ENCODE measurements at places on chromosomes 12 and 14.
A peak's percentile ranks its signal among the peaks of the same experiment; 100 is the strongest.

DNA sequence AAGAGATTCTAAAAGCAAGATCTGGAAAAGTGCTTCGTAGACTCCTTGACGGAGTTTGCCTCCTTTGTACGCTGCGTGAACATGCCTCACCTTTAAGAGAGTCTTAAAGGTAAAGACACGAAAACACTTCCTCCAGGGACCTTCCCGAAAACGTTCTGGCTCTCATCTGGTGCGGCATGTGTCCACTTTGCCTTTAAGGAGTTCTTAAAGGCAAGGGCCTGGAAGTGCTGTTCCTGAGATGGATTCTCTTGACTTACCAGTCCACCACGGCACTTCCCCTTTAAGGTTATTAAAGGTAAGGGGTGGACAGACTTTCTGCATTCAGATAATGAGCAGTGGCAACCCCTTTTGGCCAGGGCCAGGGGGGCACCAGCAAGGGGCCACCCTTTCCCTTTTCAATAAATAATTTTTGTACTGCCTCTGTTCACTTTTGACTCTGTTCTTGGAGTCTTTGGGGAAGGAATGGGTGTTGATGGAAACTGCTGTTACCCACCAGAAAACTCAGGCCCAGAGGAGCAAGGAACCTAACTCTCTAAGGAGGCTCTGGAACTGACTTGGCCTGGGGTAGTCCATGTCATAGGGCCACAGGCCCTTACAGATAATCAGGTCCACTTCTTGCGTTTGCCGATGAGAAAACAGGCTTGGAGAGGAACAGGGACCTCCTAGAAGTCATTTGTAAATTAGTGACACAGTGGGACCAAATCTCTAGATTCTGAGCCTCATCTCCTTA lies 4.4 kb downstream of the REM2 start:
- peak; percentile 24 for DNase-seq

DNA sequence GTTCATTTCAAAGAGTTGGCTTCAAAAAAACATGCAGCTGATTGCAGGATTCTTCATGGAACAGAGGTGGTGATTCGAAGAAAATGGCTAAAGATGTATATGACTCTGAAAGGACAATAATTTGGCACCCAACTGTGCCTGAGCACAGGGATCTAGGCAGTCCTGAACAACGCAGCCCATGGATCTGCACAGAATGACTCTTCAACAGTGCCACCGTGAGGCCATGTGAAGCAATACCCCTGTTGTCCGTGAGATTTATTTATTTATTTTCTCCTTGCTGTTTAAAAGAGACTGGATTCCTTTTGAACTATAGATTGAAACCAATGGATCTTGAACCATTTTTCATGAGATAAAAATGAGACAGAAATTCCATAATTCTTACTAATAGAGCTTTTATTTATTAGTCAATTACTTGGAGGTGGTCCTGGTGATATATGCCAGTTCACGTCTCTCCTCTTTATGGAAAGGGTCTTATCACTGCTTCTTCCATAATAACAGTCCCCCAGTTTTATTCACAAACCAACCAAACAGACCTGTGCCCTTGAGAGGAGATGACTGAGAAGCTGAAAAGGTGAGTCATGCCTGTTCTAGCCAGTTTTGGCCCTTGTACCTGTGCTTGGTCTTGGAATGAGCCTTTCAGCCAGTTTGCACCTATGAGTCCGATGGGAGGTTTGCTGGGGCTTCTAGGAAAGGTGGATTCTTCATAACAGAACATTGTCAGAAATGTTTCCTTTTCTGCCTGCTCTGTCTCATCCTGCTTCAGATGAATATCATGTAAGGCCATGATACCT lies 1598.3 kb downstream of the AACS start:
- no peak for DNase-seq

DNA sequence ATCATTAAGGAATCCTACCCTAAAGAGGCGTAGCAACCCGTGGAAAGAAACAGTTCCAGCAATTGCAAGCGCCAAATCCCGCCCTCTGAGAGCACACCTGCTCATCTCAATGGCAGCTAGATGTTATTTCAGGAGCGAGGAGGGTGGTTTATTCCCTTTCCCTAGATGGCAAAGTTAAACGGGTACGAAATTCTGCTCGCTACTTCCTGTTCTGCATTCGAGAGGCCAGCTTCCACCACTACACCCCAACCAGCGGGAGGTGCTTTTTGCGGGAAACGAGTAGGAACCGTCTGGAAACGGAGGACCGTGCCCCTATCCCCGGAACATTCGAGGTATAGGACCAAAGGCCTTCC lies 536 bp downstream of the VPS29 start:
- peak; percentile 37 for DNase-seq

DNA sequence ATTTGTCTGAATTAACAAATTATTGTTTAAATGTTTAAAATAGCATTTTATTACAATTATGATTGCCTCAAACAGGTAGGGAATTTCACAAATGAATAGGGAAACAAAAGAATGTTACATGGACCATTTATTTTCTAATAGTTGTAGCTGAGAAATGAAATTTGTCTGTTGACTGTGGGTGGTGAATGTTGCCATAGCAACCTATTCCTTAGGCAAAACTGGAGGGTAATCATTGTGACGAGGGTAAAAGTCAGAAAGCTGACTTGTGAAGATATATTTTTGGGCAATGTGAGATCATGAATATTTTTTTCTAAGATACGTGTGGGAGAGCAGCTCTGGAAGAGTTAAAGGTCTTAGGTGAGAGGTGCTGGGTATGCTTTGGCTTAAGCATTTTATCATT lies 24.2 kb upstream of the CLEC14A start:
- DNase-seq = no peak

GRCh38 chr14:23557946-23558345 lies 1.9 kb downstream of the THTPA start:
- DNase-seq = no peak

DNA sequence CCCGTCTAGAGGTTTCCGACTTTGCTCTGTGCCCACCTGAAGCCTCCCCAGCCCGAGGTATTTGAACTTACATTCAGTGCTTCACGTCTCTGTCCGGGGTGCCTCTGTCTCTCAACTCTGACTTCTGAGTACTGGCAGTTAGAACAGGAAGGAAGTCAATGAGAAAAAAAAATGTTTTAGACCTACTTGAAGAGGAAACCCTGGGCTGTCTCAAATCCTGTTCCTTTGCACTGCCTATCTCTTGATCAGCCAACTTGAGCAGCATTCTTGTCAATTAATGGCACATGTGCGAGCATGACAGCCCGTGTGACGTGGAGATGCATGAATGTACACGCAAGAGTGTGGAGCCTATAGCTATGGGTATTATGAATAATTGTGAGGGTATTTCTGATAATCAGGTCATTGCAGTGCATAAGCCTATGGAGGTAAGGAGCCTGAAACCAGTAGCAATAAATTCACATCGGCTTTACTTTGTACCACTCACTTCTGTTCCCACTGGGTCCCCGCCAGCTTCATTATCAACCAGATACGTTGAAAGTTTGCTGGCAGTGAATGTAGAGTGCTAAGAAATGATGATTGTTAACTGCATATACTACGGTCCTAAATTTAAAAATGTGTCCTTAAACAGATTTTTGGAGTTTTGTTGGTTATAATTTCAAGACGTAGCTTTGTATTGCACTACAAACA lies at the start of gene ARHGDIB:
Gene ARHGDIB, minus strand, starts transcription at position 136 of the 687 bp plus-strand sequence. CDS start 10,889 bp downstream, outside the sequence.
- DNase-seq = no peak

DNA sequence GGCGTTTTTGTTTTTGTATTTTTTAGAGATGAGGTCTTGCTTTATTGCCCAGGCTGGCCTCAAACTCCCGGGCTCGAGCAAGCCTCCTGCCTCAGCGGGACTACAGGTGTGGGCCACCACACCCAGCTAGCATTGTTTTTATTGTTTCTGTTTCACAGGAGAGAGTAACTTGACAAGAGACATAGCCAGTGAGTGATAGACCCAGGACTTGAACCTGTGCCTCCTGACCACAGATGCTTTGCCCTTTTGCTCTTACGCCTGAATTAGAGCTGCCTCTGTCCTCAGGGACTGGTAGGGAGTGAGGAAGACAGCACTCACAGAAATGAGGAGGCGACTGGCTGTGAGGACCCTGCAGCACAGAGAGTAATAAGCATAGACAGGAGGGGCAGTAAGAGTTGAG lies 2.3 kb downstream of the EVL start:
- DNase-seq = no peak

DNA sequence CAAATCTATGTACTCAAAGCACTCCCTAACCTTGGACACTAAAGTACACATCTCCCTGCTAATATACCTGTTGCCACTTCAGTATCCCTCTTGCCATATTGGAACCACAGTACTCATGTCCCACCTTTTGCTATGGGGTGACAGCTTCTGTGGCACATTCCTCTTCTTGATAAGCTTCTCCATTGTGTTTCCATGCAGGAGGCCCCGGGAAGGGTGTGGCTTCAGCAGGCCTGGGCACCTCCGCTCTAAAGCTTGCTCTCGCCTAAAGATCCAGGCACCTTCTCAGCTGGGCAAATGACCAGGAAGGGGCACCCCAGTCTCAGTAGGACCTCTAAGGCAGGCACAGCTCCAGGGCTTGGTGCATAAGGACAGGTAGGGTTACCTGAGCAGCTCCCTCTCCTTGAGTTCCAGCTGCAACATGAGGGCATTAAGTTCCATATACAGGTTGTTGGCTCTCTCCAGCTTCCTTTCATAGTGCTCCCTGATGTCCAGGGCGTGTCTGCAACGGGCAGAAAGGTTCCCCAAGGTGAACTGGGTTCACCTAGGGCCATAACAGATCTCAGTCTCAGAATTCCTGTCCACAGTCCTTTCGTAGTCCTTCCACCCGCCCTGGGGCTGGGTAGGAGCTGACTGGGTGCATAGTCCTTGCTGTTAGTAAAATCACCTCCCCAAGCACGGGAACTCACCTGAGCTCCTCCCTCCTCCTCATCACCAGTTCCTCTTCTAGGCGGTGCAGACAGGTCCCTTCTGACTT lies 15.9 kb downstream of the MAP3K12 start:
- no peak for DNase-seq

DNA sequence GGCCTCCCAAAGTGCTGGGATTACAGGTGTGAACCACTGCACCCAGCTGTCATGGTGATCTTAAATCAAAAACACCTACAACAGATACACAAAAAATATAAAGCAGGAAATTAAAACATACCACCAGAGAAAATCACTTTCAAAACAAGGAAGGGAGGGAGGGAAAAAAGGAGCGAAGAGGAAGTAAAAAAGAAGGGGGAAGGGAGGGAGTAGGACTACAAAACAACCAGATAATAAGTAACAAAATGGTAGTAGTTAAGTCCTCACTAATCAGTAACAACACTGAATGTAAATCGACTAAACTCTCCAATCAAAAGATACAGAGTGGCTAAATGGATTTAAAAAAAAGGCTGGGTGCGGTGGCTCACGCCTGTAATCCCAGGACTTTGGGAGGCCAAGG lies 89.0 kb downstream of the SH2B3 start:
- DNase-seq = no peak

GRCh38 chr12:124568431-124569374 lies 1.3 kb upstream of the NCOR2 start:
- DNase-seq = no peak

GRCh38 chr14:67413806-67414769 lies 2.1 kb upstream of the PLEK2 start:
- no peak for DNase-seq

GRCh38 chr12:13581031-13581430 lies 384.5 kb downstream of the EMP1 start:
- no peak for DNase-seq

GRCh38 chr12:52566847-52567291 lies 6.8 kb downstream of the KRT74 start:
- DNase-seq = no peak

DNA sequence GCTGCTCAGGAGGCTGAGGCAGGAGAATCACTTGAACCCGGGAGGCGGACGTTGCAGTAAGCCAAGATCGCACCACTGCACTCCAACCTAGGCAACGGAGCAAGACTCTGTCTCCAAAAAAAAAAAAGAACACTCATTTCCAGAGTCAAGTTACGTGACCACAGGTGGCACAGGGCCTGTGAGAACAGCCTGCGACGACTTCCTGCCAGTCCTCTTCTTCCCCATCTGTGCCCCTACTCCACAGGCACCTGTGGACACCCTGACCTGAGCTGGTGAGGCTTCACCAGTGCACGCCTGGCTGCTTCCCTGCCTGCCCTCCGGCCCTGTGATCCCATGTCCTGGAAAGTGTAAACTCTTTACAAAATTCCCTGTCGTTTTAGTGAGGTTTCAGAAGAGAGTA lies 77.7 kb downstream of the PPP2R5C start:
- no peak for DNase-seq

DNA sequence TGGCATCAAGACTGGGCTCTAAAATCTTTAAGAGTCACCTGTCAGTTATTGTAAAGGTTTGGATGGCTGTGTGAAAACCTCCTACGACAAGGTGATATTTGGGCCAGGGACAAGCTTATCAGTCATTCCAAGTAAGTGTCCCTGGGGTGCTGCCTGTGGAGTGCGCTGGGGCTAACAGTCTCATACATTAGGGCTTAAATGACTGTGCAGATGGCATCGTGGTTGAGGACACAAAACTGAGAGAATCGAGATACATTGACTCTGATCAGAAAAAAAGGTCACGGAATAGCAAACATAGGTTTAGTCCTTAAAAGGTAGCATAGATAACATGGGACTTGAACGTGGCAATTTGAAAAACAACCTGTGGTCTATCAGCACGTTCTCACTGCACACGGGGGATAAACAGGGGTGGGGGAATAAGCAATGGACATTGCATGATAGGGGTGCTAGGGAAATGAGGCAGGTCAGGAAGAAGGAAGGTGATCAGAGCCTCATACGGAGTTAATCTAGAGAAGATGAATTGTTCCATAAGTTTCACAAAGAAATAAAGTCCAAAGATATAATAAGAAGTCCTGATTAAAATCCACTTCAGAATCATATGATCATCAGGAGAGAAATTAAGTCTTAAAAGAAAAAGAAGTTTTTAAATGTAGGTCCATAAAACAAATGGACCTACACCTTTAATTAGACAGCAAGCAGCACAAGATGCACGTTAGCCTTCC lies 100.3 kb downstream of the DAD1 start:
- DNase-seq = no peak

DNA sequence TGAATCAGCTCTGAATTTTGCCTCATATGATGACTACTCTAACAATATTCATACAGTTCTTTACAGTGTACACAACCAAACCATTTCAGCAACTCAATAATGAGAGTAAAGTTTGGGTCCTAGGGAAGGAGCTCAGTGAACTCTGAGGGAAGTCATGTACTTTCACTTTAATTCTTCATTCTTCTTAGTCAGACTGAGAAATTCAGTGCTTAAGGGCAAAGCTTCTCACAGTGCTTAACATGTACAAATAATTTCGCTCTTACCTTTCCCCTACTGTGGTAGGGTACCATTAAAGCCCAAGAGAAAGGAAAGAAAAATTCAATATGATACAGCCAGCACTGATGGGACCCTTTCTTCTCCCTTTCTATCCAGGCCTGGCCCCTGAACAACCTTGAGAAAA lies 435.0 kb downstream of the NELL2 start:
- DNase-seq = no peak

- no peak for DNase-seq
Measured at GRCh38 chr14:34128665-34129064, 177.8 kb upstream of the EGLN3 start.

All from NCI-H345 (cell line).